NCI-H774 (cell line): ENCODE measurements at places on chromosomes 1 and 21.

DNA sequence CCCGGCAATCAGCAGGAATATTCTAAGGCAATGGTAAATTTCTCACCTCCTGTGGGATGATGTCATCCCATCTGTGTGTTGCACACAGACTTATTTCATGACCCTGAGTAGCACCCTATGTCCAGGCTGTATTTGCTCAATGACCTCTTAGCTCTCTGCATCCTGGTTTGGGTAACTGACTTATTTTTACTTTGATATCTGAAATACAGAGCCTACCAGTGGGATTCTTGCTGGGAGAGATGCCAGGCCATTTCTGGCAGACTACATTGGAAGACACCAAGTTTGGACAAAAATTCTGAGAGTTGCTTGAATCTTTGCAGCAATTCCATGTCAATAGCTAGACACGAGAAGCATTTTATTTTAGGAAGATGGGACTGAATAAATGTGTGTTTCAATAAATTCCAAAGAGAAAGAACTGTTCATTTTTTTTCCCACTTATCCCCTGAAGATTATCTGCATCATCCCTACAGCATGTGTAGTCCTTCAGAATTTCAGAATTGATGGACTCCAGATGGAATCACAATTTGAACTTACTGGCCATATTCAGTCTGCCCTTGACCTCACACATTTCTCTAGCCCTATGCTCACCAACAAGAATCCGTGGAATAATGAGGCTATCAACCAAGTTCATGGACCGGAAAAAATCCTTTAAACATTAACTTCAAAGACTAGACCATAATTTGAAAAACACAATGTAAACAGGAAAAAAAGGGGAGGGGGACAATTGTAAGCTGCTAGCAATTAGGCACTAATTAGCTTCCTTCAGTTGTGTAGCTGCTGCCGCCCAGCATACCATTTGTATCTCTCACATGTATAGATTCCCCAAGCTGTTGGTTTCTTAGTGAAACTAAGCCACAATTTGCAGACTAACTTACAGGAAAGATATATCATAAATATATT lies 226.5 kb downstream of the HMCN1 start:
- DNase-seq = no peak

DNA sequence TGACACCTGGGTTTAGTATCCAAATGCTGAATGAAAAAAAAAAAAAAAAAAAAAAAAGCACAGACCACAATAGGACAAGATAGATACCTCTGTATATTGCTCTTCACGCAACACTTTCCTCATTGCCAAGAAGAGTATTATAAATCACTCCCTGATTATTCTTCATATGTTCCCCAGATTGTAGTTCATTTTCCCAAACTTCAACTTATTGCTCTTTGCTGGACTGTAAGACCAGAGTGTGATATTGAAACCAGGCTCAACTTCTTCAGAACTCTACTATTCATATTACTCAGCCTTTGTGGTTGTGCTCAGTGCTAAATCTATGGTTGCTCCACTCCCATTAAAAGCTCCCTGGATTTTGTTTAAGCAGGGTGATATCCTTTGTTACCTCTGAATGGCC lies 180.4 kb downstream of the NTMT2 start:
- no peak for DNase-seq

DNA sequence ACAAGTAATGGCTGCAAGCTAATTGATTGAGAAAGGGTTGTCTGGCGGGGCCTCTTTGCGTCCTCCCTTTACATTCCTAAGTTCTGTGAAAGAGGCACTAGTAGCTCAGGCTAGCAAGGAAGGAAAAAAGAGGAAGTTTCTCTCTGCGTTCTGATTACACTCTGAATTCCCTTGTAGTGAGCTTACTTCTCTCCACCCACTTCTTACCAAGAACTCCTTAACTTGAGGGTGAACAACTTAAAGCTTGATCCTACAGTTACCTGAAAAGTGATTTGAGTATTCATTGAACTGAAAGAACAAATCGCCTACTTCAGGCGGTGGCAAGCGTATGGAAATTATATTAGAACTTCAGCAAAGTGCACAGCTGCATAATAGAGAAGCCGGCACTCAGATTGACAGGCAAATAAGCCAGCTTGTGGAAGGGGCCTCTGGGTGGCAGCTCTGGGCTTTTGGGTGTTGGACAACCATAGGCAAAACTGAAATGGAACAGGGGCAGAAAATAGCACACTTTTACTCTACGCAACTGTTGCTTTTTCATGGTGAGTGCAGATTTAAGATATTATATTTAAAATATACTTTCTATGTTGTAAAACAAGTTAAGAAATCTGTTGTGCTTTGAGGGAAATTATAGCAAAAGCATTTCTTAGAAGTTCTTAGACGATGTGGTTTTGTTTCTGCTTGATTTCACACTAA lies 464.5 kb downstream of the USP25 start:
- no peak for DNase-seq

DNA sequence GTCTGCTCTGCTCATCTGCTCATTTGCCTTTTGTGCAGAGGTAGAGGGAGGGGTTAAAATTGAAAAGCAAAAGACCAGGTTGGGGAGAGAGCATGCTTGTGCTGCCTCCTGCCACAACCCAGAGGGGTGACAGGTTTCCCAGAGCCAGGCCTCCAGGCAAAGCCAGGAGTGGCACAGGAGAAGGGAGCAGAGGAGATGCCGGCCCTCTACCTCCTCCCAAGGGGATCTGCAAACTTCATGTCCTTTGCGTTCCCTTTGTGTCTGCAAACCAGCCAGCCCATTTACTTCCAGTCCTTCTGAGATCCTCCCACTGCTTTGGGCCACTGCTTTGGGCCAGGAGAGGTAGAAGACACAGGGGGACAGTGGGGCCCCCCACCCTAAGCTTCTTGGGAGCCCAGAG lies 67.8 kb downstream of the EPHB2 start:
- no peak for DNase-seq

- DNase-seq = no peak
These were observed 5.5 kb downstream of the MRPS6 start for GRCh38 chr21:34078915-34079314.

DNA sequence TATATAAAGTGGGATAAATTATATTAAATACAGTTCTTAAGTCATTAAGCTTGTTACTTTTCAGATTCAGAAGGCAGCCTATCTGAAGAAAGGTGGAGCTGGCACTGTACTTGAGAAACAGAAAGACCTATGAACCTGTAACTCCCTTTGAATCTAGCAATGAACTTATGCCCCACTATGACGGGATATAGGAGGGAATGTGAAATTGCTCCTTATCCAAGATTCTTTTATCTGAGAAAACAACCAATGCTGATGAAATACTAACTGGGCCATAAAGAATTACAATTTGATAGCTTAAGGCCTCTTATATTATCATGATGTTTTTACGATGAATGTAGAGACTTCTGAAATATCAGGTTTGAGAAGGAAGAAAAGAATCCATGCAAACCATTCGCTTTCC lies 50.1 kb downstream of the ATP1B1 start:
- DNase-seq = no peak

DNA sequence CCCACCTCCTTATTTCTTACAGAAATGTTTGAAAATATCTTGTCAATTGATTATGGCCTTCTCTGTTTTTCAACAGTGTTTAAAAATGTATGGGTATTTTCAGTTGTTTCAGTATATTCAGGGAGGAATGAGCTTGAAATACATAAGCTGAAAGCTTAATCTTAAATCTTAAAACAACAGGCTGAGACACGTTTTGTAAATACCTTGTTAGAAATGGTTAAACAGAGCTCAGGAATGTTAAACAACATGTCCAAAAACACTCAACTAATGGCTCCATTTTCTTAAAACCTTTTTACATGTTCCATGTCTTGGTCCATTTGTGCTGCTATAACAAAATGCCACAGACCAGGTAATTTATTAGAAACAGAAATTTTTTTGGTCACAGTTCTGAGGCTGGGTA lies 953.8 kb upstream of the ADGRL2 start:
- no peak for DNase-seq
